ENCODE measurements at places on chromosomes 3 and 15.

- no peak for DNase-seq
These were observed 22.7 kb downstream of the CYP19A1 start for GRCh38 chr15:51315726-51316125.

DNA sequence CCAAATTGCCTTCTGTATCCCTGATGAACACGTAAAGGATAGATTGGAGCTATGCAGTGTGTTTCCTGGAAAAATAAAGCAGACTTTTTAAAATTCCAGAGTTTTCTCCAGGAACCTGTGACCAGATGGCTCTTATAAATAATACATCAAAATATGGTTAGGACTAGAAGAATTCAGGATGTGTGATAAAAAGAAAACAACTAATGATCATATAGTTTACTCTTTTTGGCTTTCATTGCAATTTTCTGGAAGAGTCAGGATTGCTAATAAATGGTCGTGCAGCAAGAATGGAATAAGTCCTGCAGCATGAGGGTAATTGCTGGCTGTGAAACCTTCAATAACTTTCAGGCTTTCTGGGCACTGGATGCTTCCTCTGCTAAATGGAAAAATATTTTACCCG, 30.2 kb upstream of the DENND4A start:
- DNase-seq: no peak

GRCh38 chr3:127182848-127183714, 9.8 kb upstream of the PRR23E start:
- no peak for DNase-seq

GRCh38 chr3:10549617-10550230, 44.3 kb upstream of the ATP2B2 start:
- no peak for DNase-seq

DNA sequence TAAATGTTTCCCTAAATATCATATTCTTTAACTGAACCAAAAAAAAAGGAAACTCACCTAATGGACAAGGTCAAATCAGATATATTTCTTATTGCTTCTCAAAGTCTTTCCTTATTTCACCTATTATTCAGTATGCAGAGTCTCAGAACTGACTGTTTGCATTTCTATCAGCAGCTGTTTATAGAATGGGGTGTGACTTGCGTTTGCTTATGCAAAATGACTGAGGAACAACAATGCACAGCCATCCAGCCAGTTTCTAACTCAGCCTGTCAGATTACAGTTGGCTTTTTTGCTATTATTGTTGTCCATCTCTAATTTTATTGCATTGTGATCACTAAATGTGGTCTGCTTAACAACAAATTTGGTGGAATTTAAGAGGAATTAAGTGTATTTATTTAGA, 40.7 kb downstream of the RAB27A start:
- DNase-seq: no peak

DNA sequence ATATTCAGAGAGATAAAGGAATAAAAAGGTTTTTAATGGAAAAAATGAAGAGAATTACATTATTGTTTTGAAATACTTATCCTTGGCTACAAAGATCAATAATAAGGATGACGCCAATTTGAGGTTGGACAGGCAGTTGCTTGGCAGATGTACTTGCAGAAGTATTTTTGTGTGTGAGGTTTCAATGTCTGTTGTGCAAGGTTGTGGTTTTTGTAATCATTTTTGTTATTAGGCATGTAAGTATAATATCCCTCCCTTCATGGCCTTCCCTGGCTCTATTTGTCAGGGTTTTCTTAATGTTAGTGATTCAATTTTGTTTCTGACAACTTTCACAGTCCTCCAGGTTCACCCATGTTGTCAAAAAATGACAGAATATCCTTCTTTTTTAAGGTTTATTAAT, 105.9 kb downstream of the OTOL1 start:
- DNase-seq: no peak

DNA sequence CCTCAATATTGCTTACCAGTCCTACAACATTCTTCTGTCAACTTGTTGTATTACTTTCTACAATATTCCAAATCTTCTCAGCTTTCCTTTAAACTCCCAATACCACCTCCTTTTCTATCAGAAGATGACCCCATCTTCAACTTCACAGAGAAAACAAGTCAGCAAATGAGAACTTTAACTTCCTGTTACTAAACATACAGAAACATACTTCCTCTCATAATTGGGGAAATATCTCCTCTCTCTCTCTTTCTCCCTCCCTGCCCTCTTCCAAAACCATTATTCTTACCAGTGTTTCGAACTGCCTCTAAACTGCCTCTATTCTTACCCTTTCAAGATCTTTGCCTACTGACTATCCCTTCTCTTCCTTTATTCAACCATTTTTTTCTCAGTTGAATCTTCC, 1.8 kb upstream of the SNAP23 start:
- no peak for DNase-seq
